ENCODE measurements at places on chromosomes 2 and 18. TPM values are rescaled to one million over a fixed set of nuclear protein-coding genes. Genes with fewer than 3 reads are reported as not detected.

Gene STAT4
- under 0.01 TPM for total RNA-seq

Gene DNMT3A
- 10.6 TPM for total RNA-seq

Gene RIT2
- not detected for total RNA-seq

Gene PAX8
- total RNA-seq = 0.17 TPM

Gene DPP4
- total RNA-seq = 5.9 TPM

Gene GATA6
- total RNA-seq = 9.8 TPM

Gene PDE1A
- not detected for total RNA-seq

Gene NEUROD1
- not detected for total RNA-seq

Gene ALPP
- total RNA-seq = not detected

Gene HMSD
- 0.50 TPM for total RNA-seq

Gene TNFRSF11A
- total RNA-seq = 0.30 TPM

Gene PLEK
- total RNA-seq = not detected

Gene GRHL1
- total RNA-seq = 0.50 TPM

Gene HRH4
- not detected for total RNA-seq

Gene ZNF385B
- total RNA-seq = not detected

Gene MC5R
- not detected for total RNA-seq

Gene KCNJ3
- total RNA-seq = not detected

Gene CNTNAP5
- not detected for total RNA-seq

Gene SATB2
- 2.5 TPM for total RNA-seq

Gene LYG1
- total RNA-seq = 0.45 TPM
